ENCODE measurements at places on chromosomes 4 and X.

DNA sequence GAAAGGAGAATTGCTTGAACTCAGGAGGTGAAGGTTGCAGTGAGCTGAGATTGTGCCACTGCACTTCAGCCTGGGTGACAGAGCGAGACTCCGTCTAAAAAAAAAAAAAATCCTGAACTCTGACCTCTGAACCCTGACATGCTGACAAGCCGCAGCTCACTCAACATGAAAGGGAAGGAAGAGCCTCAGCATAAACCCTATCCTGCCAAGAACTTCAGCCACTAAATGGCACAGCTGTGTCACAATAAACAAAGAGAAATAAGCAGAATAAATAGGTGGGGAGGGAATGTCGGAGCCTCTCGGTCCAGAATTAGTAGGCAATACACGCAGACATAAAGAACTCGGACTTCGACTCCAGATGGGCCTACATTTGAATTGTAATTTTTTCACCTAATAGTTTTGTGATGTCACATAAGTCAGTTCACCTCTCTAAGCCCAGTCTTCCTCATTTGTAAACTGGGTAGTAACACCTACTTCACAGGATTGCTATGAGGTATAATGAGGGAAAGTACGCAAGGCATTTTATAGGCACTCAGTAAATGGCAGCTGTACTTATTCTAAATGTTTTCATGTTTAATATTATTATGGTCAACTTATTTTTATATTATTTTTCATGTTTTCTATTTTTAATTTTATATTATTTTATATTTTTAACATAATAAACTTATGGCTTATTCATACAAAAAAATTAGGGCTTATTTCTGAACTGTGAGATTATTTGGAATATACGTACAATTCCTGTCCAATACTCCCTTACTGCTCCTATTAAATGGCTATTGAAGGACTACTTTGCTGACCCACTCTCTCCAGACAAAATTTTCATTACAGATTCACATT is 243.4 kb downstream of the SCFD2 start:
- DNase-seq: no peak

DNA sequence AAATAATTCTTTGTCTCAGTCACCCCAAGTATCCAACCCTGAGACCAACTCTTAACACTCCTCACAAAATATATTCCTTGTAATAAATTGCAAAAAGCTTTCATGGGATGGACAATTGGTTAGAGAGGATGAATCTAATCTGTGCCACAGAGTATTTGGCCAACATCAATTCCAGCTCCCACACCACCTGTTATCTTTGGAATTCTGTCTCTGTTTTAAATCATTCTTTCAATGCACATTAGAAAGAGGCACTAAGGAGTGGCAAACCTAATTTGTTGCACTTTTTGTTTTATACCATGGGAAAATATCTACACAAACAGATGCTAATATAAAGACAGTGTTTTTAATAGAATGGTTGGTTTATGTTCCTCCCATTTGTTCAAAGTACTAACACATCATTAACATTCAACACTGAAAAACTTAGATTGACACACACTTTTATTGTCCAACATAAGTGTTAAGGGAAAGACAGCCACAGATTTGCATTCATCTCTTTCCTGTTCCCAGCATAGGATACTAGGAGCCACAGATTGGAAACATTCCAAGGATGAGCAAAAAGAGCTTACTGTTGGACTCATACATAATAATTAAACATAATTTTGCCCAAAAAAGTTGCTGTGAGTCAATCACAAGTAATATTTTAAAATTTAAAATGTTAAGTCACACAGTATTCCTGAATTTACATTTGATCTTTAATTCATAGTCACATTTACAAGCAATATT is 116.4 kb downstream of the PPA2 start:
- DNase-seq: no peak

DNA sequence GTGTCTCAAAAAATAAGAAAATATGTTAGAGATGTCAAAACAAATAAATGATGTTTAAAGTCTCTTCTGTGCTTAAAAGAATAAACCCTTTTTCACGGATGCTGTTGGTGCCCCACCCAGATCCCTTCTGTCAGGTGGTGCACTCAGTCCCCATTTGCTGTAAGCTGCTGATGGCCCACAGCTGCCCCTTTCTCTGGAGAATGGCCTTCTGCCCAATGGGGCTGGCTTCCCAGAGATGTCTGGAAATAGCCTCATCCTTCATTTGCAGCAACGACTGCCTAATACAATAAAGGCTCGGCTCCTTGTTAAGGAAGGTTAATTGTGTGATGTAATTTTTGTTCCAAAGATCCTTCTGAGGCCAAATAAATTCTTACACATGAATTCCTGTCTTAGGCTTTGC is 31.8 kb downstream of the ETNPPL start:
- DNase-seq: no peak

GRCh38 chr4:139749338-139749737 is 83.7 kb downstream of the MGST2 start:
- DNase-seq: no peak

DNA sequence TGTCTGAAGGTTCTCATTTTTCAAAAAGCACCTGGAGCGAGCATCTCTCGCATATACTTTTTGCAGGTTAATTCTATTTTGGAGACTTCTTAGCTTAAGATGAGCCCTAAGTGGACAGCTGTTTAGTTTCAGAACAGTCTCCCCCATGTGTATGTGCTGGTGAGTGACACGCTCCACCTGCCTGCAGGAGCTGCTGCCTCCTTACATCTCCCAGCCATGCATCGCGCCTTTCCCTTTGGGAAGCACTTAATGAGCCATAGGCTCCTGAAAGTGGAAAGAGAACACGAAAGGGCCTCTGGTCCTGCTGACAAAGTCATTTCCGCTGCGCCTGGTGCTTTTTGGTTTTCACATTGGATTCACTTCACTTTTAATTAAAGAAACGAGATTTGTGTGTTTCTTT is 56.1 kb downstream of the TRIML2 start:
- no peak for DNase-seq

DNA sequence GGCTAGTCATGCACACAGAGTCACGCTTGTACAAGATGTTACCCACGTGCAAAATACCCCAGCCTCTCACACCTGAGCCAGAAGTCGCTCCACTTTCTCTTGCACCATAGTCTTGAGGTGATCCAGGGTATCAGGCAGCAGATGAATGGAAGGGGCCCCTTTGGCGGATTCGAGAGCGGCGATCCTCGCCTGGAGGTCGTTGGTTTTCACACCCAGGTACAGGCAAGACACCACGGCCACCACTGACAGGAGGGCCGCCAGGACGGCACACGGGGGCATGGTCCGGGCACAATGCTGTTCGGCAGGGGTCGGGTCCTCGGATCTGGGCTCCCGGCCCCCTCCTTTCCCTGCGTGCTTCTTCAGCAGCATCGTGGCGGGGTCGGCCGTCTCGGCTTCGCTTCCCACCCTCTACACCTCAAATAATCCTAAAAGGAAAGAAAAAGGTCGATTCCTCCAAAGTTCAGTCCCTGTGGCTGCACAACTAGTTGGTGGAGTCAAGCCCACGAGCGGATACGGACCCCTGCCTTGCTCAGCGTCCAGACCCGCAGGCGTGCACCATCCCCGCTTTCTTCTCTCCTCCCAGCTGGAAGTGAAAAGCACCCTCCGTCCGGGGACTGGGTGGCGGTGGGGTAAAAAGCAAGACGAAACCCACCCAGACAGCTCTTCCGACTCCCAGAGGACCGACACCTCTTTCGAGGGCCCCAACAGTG is 652 bp downstream of the COL25A1 start:
- DNase-seq: no peak

DNA sequence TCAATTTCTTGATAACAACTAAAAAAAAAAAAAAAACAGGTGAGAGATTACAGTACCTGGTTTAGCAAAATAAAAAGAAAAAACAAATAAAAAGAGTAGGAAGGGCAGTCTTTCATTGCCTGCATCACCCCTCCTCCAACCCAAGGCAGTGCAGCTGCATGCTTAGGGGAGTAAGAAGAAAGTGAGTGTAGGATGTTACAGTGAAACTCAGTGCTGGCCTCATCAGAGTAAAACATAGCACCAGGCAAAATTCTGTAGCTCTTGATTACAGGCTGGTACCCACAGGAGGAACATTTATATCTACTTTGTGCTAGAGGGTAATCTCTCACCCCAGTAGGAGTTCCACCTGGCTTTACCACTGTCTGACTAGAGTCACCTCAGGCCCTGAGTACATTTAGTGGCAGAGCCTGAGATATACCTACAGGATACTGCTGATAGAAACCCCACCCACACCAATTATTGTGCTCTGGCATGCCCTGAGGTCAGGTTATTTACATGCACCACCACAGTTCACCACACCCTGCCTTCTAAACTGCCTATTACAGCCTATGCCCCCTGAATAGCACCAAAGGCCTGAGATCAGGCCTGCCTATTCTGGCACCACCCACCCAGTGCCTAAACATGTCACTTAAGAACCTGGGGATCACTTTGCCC is 241.6 kb downstream of the PAPSS1 start:
- no peak for DNase-seq

GRCh38 chr4:145293658-145294057 is 113.3 kb upstream of the OTUD4 start:
- DNase-seq: no peak

DNA sequence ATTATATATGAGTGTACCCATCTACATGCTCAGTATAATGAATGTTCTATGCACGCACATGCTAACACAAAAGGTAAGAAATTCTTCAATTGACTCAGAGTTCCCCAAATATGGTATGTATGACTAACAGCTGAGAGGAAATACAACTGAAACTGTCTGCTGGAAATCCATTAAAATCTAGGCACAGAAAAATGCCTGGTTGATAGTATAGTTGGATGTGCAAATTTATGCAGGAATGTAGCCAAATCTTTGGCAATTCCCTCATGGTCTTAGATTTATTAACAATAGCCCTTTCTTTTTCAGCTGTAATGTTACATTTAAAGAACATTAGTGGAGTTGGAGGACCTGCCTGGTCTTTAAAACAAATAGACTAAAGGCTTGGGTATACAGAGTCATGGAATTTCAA is 5.5 kb downstream of the CAMK2D start:
- no peak for DNase-seq

DNA sequence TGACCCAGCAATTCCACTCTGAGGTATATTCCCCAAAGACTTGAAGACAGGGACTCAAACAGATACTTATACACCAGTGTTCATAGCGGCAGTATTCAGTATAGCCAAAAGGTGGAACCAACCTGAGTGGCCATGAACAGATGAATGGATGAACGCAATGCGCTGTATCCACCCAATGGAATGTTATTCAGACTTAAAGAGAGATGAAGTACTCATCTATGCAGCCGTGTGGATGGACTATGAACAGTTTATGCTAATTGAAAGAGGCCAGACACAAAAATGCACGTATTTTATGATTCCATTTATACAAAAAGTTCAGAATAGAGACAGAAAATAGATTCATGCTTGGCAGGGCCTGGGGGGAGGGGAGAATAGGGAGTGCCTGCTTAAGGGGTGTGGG is 26.3 kb downstream of the PRPS2 start:
- no peak for DNase-seq

DNA sequence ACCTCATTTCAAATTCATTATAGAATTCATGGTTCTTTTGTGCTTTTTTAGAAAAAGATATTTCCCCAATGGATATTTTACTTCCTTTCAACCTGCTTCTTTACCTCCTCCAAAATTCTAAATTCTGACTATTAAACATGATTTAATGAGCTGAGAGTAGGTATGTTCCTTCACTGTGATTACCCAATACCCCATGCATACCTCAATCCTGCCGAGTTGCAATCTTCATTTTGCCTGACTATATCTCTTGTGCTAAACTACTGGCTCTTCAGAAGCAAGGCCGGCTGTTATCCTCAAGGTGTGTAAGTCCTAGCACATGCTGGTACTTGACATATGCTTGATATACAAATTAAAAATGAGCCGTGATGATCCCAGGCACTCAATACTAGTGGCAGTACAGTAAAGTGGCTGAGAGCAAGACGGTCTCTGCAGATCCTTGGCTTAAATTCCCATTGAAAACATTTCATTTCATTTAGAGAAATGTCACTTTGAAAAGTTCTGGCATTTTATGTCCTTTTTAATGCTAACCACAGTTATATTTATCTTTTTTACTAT is 320.4 kb downstream of the KCNIP4 start:
- no peak for DNase-seq

- no peak for DNase-seq
These were observed 101.2 kb downstream of the SMIM20 start for GRCh38 chr4:26015133-26015651.

- DNase-seq: no peak
These were observed 132.8 kb upstream of the GPR101 start for GRCh38 chrX:137166591-137166990.

- DNase-seq: no peak
These were observed 11.2 kb upstream of the DACH2 start for GRCh38 chrX:86137071-86137470.

DNA sequence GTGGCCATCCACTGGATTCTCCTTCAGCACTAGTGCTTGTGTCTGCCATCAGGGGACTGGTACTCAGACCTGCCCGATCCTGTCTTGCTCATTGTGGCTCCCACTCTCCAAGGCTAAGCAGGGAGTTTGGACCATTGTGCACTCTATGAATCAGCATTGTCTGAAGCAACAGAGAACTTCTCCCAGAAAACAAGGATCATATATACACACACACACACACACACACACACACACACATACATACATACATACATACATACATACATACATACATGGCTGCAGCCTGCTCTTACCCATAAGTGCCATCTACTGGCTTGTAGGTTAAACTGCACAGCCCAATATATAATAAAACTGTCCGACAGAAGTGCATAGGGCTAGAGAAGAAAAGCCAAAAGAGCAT is 345.3 kb upstream of the LCORL start:
- no peak for DNase-seq

DNA sequence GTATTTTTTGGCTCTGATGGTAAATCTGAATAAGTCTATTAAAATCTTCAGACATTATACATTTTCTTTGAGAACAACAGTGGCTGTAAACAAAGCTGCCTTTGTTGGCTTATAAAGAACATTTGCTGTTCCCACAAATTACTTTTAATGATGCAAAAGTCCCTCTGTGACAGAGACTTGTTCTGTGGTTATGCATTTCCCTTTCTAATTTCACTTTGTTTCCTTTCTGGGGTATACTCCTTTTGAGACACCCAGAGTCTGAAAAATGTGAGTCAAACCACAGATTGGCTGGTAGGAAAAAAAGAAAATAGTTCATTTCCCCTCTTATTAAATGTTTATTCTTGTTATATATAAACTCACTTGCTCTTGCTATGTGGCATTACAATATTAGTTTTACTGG is 402.4 kb downstream of the PACRGL start:
- DNase-seq: no peak

- no peak for DNase-seq
These were observed 856.7 kb upstream of the PRKX start for GRCh38 chrX:4570151-4570550.

GRCh38 chr4:38670109-38670901 is 6.3 kb downstream of the KLF3 start:
- DNase-seq: no peak

DNA sequence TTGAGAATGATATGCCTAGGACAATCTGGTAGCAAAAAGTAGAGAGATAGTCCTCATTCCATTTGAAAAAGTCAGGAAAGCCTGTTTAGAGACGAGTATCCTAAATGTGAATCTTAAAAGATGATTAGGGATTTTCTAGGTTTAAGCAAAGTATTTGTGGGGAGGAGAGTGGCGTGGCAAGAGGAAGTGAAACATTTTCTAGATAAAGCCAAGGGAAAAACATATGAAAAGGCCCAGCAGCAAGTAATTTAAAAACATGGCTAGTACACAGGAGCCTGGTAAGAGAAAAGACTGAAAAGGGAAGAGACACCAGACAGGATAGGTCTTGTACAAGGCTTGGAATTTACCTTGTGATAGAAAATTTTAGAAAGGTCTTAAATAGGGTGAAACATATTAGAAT is 45.9 kb downstream of the CORIN start:
- DNase-seq: no peak
